Activated T-cell treated with anti-CD3 and anti-CD28 coated beads for 4 hours (primary cell): ENCODE measurements at places on chromosomes 1 and 21.

- no peak for DNase-seq
These were observed 10.1 kb downstream of the KDM1A start for GRCh38 chr1:23029337-23029736.

GRCh38 chr1:7582460-7582972, 188.6 kb upstream of the VAMP3 start:
- no peak for DNase-seq

DNA sequence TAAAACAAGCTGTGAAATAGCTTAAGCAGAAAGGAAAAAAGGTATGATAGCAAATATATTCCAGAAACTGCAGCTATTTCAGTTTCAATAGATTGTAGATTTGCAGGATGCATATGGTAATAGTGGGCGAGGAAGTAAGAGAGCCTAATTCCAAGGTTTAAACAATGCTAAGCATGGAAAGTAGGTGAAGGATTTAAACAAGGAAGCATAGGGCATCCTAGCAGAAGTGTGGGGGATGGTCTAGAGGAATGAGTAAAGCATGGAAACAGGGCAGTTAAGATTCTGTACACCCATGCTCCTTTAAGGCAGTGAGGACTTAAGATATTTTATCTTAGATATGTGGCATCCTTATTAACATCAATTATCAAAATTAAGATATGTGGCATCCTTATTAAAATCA, 2.6 kb downstream of the IVNS1ABP start:
- DNase-seq, result no peak

DNA sequence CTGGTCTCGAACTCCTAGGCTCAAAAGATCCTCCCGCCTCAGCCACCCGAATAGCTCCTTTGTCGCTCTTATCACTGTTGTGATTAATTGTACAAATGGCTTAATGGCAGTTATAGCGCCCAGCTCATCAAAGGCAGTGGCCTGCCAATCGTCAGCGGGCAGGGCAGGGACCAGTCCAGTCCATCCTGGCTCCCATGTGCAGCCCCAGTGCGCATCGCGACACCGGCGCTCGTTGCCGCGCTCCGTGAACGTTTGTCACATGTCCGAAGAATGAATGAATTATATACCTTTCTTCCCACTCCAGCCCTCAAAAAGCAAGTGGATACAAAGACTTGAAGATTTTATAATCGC, 18.4 kb downstream of the MTX1 start:
- DNase-seq, result no peak

DNA sequence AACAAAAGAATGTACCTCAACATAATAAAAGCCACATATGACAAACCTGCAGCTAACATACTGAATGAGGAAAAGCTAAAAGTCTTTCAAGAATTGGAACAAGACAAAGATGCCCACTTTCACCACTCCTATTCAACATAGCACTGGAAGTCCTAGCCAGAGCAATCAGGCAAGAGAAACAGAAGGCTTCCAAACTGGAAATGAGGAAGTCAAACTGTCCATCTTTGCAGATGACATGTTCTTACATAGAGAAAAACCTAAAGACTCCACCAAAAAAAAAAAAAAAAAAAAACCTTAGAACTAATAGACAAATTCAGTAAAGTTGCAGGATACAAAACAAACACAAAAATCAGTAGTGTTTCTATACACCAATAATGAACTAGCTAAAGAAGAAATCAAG, 20.2 kb downstream of the NSL1 start:
- no peak for DNase-seq

GRCh38 chr21:44054710-44055109, 42.6 kb downstream of the TRAPPC10 start:
- no peak for DNase-seq

DNA sequence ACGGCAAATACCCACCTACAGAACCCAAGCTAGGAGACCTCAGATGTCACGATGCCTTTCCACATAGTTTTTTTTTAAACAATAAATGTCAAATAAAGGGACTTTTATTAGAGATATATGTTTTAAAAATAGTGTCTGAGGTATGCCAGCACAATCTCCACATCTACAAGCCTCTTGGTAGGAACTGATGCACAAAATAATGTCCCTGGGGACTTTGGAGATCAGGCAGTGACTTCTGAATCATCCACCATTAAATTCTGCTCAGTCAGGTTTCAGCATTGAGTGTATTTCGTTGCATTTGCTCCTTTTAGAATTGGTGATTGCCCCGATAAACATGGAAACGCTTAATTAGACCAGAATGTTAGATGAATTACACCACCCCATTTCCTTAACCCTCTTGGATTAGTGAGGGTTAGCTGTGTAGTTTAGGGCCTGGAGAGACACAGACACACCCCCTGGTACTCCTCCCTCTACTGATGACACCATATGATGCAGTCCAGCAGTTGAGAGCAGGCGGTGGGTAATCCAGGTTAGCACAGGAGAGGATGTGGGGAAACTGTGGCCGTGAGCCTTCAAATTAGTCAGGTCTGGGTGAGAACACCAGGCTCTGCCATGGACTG, 33.6 kb downstream of the LGR6 start:
- DNase-seq, result no peak

DNA sequence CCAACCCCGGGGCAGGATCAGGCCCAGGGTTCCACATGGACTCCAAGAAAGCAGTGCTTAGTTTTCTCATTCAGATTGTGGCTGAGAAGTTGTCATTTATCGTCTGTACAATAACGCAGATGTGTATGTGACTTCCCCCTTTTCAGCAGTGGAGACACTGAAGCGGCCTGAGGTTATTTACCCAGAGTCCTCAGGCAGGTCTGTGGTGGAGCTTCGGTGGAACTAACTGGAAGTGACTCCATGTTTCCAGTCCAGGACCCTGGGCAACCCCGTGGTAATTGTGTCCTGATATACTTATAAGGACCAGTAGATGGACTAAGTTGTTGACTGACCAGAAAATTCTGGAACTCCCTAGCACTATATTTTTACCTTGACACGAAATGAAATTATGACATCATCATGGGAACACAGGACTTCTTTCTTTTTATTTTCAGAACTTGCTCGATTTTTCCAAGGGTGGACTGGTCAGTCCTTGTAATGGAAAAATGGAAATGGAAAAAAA, 1.0 kb upstream of the IER5 start:
- DNase-seq, result no peak

DNA sequence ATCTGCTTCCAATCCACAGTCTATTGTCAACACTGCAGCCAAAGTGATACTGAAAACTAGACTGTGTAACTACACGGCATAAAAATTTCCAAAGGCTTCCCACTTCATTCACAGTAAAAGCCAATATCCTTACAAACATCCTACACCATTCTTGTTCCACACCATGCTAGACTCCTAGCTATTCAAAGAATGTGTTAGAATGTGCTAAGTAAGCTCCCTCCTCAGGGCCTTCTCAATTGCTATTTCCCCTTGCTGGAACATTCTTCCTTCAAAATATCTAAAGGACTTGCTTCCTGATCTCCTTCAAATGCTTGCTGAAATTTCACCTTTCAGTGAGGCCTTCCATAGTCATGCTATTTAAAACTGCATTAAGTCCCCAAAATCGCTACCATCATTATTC, 228.1 kb downstream of the AKT3 start:
- no peak for DNase-seq

- no peak for DNase-seq
These were observed 3.9 kb upstream of the SLC6A9 start for GRCh38 chr1:44034976-44035716.

- DNase-seq, result no peak
These were observed 654.6 kb downstream of the ADGRL2 start for GRCh38 chr1:82455342-82455741.

- DNase-seq, result no peak
These were observed 44.8 kb upstream of the KCND3 start for GRCh38 chr1:112034277-112034676.

DNA sequence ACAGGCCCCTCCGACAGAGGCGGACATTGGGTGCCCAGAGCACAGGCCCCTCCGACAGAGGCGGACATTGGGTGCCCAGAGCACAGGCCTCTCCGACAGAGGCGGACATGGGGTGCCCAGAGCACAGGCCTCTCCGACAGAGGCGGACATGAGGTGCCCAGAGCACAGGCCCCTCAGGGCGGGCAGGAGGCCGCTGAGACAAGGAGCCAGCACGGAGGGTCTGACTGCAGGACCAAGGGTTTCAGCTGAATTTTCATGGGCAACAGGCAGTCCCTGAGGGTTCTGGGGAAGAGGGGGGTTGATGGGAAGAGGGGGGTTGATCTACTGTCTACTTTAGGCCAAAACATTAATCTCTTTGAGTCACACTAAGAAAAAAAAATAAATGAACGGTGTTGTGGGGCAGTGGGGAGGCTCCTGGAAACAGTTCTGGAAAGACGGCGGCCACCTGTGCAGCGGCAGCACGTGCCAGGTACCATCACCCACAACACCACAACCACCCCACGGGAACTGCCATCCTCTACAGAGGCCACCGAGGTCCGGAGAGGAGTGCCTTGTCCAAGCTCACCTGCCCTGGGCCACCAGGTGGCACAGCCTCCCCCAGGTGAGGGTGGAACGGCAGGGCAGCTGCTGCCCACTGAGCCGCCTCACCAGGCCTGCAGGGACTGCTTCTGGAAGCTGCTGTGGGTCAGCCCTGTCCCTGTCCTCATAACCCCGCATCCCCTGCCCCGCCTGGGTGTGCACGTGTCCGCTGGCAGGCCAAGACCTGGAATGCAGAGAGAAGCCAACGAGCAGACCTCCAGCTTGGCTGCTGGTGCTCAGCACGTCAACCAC, 20.5 kb downstream of the PRDM15 start:
- DNase-seq, result no peak

GRCh38 chr1:110390692-110391245, at the start of gene SLC16A4:
Gene SLC16A4, minus strand, starts transcription at chr1:110391026. Its CDS starts 1,703 bp downstream, at chr1:110389323.
- DNase-seq, result no peak

- DNase-seq, result no peak
These were observed 235.2 kb upstream of the RAB4A start for GRCh38 chr1:229035748-229036082.

DNA sequence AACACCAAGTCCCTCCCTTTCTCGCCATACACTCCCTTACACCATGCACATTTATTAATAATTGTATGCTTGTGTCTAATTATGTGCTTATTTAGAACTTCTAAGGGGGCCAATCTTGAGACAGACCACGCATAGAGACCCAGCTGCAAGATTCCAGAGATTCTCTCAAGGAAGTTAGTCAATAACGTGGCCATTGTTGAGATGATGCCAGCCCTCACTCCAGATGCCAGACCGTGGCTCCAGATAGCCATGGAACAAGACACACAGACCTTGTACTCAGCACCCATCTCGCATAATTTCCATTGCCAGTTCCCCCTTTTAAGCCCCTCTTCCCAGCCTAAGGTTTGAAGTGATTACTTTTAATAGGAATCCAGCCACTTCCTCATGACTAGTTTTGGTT, 62.4 kb downstream of the DIRAS3 start:
- no peak for DNase-seq
